ENCODE measurements at places on chromosomes 11 and 22.

DNA sequence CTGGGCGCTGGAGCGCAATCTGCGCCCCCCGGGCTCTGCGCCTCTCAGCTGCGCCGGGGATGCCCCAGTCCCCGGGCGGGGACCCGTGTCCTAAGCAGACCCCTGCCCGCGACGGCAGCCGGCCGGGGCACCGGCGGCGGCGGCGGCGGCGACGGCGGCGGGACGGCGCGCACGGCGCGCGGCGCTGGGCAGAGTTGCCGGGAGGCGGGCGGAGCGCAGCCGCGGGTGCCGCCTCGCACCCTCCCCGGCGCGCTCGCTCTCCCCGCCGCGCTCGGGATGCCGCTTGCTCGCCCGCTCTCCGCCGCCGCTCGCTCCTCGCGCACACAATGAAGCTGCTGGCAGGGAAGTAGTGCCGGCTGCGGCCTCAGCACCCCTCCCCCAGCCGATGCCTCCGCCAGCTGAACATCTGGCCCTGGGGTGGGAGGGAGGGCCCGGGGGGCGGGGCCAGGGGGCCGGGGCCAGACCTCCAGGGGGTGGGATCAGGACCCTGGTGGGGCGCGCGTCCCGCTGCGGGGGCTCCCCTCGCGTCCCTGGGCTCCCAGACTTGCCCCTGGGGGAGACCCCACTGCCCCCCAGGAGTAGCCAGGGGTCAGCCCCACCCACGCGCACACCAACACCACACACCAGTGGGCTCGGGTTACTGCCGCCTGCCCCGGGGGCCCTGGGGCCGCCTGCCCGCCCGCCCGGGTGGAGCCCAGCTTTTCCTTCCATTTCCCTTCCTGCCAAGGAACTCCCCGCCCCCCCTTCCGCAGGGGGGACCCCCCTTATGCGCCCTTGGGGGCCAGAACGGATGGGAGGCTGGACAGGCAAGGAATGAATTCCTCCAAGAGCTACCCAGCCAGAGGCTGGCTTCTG lies at the start of gene RCOR2:
Gene RCOR2, minus strand, starts transcription at position 328 of the 855 bp plus-strand sequence. CDS start 708 bp downstream, outside the sequence.
- DNase-seq = peak; percentile 81

DNA sequence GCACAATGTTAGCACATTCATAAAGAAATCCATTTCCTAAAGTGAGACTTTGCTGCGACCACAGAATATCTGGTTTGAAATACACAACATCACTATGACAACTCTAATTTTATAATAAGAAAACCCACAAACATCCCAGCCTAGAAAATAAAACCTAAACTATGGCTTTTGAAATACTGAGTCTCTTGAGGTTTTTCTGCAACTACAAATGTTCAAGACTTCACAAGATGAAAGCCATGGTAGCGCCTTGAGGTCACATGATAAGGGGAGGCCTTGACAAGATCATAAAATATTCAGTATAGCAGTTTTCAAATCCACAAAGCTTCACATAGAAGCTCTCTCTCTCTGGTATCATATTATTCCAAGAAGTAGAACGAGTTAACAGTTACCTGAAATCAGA lies 126.8 kb downstream of the MPPED2 start:
- DNase-seq = no peak

DNA sequence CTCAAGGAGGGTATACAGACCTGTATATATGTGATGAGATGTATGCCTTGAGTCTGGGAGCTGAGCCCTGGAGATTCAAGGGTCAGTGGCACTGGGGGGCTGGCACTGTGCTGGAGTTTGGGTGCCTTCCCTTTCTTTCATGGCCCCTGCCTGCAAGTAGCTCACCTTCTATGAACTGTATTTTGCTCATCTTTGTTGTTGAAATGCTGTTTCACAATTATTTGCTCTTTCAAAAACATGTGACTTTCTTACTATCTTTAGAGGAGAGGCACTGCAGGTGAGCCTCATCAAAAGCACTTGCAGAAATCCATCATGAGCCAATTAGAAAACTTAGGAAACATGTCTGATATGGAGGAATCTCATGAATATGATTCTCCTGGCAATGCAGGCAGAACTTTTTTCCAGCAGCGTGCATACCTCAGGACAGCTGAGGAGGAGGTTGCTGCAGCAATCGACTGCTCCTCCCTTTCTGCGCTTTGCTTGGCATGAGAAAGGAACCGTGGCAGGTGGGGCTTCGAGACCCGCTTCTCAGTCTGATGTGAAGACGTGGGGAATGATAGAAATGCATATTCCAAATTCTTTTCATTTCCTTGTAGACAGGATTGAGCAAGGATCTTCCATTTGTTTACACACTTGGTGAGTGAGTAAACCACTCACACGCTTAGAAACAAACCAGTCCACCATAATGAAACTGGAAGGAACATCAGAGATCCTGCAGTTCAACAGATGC lies 178.4 kb upstream of the E2F8 start:
- DNase-seq = no peak

DNA sequence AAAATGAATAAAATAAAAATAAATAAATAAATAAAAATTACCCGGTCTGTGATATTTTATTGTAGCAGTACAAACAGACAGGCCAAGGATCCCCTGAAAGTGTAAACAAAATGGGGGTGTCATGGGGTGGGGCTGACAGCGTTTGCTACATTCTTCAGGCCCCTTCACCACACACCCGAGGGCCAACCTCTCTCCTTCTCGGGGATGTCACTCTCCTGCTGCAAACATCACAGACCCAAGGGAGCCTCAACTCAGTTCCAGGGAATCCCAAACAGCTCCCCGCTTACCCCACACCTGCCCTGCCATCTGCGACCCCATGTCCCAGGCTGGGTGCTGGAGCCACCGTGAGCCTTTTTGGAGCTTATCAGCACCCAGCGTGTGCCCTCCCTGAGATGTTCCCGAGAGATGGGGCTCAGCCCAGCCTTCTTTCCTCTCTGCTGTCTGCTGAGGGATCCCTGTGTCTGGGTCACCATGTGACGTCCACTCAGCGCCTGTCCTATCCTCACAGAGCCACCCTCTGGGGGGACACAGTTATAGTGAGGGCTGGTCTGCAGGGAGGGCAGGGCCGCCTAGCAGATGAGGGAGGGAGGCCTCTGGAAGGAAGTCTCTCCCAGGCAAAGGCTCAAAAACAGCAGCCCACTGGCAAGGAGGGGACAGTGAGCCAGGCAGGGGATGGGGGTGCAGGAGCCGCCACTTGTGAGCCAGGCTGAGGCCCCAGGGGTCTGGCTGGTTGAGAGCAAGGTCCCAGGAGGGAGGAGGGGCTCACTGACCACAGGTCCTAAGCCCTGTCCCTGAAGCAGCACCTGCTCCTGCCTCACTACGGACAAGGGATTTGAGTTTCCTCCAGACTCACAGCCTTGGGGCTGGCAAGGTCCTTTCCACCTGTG lies 1041.6 kb downstream of the BRD1 start:
- DNase-seq = no peak

DNA sequence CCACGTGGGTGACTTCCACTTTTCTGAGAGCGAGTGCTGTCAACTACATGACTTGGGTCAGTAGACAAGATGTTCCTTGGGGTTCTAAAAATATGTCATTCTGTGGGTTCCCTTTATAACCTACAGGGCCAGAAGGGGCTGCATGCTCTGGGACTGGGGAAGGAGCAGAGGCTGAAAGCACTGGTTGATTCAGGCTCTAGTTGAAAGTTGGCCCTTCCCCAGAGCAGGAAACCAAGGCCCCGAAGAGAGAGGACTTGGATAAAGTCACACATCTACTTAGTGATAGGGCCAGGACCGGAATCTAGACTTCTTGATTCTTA lies 9.9 kb downstream of the ADAMTS15 start:
- DNase-seq = no peak

- DNase-seq = no peak
These were observed 53.2 kb upstream of the SHANK2 start for GRCh38 chr11:71305451-71306125.

GRCh38 chr11:10381736-10382135 lies 73.3 kb upstream of the AMPD3 start:
- no peak for DNase-seq

- DNase-seq = no peak
These were observed 50.8 kb downstream of the MN1 start for GRCh38 chr22:27750584-27751265.

DNA sequence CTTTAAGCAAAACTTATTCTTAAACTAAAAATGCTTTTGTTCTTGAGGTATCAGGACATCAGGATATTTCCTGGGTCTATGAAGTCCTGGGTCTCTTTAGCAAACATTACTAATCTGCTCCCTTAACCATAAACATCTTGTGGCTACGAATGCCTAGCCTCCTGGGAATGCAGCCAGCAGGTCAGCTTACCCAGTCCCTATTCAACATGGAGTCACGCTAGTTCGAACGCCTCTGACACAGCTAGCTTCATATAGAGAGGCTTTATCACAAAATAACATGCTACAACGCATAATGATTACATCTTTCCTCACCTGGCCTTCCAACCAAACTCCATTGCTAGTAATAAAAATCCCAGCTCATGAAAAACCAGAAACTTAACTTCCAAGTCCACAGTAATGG lies 17.5 kb upstream of the FIBIN start:
- no peak for DNase-seq

GRCh38 chr22:20673295-20674195 lies 100.4 kb upstream of the SERPIND1 start:
- no peak for DNase-seq

DNA sequence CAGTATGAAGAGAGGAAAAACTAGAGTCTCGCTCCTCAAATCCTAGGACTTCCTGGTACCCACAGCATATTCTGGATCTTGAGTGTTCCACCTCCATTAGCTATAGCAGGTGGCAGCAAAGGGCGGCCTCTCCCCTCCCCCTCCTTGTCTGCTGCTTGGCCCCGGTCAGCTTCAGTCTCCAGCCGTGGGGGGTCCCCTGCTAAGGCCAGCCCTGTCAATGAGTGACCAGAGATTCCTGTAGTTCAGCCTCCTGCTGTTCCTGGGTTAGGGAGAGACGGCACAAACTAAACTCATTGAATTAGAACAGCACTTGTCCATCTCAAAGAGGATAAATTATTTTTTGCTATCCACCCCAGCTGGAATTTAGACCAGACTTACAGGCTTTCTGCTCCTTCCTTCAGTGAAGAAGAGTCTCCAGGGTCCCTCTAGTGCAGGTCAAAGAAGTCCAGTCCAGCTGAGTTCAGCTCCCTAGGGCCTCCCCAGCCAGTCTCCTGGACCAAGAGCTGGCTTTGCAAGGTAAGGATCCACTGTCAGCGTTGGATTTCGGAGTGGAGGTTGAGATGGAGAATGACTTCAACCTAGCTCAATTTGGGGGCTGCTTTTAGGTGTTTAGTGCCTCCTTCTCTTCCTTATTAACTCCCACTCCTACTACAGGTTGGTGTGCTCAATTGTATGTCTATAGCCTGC lies 1.1 kb upstream of the PHLDB1 start:
- no peak for DNase-seq

DNA sequence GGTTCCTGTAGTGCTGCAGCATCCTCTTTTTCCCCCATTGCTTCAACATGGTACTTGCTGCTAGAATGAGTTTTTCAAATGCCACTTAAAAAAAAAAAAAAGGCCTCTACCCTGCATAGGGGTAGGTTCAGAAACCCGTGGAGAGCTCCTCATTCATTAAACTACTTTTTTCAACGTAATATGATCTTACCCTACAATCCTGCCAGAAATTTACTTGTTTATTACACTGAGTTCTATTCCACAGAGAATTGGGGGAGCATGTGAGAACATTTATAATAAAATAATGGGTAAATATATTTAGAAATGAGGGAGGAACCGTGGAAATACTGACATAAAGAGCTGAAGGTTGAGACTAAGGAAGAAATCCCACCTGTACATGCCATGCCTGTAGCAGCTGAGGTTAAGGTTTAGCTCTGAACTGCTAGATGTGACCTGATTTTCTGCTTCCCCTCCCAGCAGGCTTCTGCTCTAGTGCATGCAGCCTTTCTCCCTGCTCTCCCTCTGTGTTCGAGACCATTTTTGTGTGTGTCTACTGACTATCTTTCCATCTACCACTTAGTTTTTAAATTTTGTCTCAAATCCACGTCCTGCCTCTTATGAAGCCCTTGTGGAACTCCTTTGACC lies 225.7 kb downstream of the DDX10 start:
- no peak for DNase-seq

- DNase-seq = no peak
These were observed 82.1 kb downstream of the OTOG start for GRCh38 chr11:17629113-17629512.

DNA sequence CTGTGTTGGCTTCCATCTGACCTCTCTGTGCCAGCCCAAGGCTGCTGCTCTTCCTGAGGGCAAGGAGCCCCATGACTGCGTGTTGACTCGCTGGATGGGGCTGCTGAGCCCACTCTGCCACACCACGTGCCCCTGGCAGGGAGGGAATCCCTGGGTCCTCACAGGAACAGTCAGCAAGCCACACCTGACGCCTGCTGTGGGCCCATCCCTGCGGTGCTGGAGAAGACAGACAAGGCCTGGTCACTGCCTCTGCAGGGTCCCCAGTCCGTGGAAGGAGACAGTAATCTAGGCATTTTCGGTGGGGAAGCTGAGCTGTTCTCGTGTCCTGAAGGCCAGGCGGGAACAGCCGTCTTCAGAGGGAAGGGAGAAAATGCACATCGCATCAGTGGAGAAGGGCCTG lies 10.6 kb upstream of the PPP6R3 start:
- DNase-seq = no peak

- DNase-seq = no peak
These were observed 349.7 kb upstream of the MPPED2 start for GRCh38 chr11:30935861-30936260.
